ENCODE measurements at places on chromosomes 4 and X.

DNA sequence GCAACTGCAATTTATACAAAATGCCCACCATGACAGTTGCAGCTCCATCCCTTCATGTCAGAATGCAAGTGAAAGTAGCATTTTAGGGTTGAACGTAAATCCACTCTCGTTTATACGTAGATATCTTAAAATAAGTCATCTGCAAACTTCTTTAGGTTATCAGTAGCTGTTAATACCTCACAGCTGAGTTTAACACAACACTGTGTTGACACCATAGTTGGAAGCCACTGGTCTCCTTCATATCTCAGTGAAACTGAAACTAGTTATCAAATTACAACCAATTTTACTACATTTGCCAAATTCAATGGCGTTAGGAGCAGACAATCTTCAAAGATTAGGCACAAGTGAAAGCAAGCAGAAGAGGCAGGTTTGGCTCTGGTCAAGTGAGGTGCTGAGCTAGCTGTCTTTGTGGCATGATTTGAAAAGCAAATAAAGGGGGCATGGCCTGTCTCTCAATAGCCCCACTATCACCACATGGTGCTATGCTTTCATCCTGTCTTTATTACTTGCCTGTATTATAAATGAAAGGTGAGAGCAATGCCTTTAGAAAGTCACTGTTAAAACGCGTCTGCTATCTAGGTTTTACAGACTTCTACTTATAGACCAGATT lies 12.3 kb downstream of the PPP3CA start:
- no peak for DNase-seq

DNA sequence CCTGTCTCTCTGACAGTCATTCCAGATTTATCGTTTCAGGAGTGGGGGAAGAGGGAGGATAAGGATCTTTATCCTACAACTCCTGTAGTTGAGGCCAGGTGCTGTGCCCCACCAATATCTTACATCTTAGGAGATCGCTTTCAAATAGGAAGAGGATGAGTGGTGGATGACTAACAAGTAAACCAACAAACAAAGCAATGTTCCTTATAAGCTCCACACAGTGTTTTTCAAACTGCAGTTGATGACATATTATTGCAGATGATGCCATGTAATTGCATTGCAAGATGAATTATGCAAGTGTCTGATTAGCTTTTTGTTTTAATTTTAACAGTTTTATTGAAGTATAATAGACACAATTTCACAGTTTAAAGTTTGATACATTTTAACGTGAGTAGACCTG lies 35.8 kb upstream of the TMEM164 start:
- no peak for DNase-seq

GRCh38 chrX:30973784-30974427 lies 84.9 kb upstream of the TAB3 start:
- no peak for DNase-seq

GRCh38 chr4:175376287-175376977 lies 435.6 kb downstream of the GPM6A start:
- DNase-seq: no peak

- DNase-seq: no peak
Measured at GRCh38 chr4:180557348-180557747, 1685.9 kb upstream of the TENM3 start.

GRCh38 chr4:89781321-89781720 lies 55.6 kb downstream of the SNCA start:
- no peak for DNase-seq

- no peak for DNase-seq
Measured at GRCh38 chr4:122003335-122003734, 51.5 kb upstream of the TRPC3 start.

DNA sequence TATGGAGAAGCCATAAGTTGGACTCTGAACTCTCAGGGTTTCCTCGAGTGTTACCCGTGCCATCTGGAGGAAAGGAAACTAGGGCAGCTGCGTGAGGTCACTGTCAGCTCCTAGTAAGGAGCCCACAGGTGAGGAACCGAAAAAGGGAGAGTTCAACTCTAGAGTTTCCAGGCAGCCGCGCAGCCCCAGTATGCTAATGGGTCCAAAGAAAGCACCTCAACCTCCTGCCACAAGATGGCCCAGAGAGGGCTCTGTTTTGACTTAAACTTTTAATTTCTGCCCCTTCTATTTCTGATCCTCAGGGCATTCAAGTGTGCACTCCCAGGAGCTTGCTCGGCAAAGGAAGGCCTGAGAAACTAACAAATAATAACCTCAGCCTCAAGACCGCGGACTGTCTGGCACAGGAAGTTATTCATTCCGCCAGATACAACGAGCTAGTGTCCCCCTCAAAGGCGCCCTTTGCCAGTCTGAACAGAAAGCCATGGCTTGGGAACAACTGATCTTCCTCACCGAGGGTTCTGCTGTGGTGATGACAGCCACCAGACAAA lies 13.9 kb downstream of the SCARB2 start:
- DNase-seq: no peak

DNA sequence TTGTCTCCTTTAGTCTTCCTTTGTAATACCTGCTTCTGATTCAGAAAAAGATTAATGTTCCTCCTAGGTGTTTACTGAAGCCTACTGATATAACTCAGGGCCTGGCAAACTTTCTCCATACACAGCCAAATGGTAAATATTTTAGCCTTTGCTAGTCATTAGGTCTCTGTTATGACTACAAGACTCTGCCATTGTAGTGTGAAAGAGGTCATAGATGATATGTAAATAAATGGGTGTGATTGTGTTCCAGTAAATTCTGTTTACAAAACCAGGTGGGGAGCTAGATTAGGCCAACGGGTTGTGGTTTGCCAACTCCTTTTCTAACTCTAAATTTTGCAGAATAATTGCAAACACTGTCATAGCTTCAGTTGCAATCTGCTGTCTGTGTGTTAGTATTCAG lies 568.1 kb upstream of the GNPDA2 start:
- DNase-seq: no peak

DNA sequence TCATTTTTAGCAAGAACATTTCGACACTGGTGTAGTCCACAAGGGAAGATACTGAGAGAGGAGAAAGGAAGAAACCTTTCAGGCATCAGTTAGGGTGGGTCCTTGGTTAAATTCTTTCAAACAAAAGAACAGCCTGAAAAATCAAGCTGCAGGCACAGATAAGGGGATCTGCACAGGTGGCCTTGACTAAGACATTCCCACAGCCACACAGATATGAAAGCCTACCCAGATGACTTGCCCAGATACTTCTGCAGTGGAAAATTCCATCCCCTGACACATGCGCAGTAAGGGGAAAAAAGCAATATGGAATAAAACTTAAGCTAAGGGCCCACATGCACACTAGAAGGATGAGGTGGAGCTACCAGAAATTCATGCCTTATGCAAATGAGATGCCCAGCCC lies 8.9 kb upstream of the TMEM165 start:
- no peak for DNase-seq

DNA sequence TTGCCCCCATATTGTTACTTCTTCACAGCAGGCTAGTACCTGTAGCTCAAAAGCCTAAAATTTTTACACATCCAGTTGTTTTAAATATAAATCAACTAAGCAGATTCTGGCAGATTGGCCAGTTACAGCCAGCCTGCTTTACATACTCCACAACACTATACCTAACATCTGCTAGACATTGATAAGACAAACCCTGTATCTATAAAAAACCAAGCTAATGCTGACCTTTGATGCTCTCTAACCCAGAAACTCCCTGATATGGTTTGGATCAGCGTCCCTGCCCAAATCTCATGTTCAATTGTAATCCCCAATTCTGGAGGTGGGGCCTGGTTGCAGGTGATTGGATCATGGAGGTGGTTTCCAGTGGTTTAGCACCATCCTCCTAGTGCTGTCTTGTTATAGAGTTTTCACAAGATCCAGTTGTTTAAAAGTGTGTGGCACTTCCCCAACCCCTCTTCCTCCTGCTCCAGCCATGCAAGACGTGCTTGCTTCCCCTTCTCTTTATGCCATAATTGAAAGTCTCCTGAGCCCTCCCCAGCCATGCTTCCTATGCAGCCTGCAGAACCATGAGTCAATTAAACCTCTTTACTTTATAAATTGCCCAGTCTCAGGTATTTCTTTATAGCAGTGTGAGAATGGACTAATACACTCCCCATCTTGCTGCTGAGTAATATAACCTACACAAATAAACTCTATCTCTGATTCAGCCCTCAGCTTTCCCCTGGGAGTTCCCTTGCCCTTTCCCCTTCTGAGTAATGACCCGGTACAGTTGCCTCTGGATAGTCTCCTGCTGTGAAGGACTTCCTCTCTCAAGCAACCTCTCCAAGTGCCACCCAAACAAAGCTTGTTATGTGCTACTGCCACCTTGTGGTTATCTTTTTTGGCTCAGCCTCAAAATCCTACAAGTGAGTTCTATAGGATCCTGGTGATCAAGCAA lies 39.6 kb downstream of the ZCCHC13 start:
- no peak for DNase-seq

- DNase-seq: no peak
Measured at GRCh38 chr4:43776371-43776770, 672.2 kb downstream of the KCTD8 start.

DNA sequence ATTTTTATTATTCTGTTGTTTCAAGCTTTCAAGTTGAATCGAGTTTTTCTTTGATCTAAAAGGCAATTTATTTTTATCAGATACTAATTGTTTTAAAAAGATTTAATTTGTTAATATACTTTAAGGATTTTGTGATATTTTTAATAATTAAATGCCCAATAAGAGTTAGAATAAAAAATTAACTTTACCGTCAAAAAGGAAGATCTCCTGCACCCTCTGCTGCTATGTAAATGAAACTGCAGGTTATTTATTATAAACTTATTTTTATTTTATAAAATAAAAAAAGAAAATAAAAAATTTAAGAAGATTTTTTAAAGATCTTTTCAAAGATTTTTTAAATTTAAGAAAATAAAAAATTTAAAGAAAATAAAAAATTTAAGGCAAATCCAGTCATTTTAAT lies 166.1 kb downstream of the CCSER1 start:
- DNase-seq: no peak

- no peak for DNase-seq
Measured at GRCh38 chrX:50586980-50587379, 116.4 kb upstream of the DGKK start.

GRCh38 chr4:169626331-169627282 lies 6.2 kb downstream of the CLCN3 start:
- DNase-seq: no peak

- DNase-seq: no peak
Measured at GRCh38 chrX:134444681-134445080, 15.3 kb upstream of the HPRT1 start.

GRCh38 chrX:69556060-69557011 lies 52.2 kb downstream of the NALF2 start:
- DNase-seq: no peak

DNA sequence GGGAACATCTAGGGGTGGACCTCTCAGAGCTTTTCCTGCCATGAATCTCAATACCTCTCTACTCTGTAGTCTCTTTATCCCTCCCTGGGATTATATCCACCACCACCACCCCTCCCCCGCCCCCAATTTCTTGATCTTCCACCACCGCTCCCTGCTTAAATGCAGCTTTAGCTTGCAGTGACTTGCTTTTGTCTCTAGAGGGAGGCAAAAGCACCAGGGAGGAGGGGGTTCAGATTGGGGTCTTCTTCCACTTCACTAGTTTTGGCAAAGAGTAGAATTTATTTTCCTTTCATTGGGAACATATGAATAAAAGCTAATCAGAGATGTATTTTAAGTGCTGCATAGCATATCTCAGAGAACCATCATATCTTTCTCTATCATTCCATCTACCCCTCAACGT lies 5.5 kb downstream of the ARHGAP36 start:
- no peak for DNase-seq

DNA sequence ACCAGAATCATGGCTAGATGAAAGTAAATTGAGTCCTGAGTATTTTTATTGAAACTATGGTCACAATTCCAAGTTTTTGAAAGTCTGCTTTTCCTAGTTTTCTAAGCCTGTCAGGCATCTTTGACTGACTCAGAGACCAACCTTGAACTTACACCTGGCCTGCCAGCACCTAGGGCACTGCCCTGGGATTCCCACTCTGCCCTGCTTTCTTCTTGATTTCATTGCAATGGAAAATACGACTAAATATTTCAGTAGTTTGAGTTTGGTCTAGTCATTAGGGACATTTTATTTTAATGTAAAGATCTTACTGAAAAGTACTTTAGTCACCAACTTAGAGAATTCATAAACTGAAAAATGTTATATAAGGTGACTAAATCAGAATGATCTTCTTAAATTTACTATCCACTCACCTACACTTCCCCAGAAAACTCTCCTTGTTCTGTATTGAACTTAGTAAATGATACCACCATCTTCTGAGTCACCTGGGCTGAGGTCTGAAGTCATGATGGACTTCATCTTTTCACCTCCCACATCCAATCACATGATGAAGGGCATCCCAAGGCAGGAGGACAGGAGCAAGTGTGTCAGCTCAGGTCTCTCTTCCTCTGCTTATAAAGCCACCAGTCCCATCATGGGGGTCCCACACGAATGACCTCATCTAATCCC lies 11.6 kb upstream of the PYURF start:
- DNase-seq: no peak

DNA sequence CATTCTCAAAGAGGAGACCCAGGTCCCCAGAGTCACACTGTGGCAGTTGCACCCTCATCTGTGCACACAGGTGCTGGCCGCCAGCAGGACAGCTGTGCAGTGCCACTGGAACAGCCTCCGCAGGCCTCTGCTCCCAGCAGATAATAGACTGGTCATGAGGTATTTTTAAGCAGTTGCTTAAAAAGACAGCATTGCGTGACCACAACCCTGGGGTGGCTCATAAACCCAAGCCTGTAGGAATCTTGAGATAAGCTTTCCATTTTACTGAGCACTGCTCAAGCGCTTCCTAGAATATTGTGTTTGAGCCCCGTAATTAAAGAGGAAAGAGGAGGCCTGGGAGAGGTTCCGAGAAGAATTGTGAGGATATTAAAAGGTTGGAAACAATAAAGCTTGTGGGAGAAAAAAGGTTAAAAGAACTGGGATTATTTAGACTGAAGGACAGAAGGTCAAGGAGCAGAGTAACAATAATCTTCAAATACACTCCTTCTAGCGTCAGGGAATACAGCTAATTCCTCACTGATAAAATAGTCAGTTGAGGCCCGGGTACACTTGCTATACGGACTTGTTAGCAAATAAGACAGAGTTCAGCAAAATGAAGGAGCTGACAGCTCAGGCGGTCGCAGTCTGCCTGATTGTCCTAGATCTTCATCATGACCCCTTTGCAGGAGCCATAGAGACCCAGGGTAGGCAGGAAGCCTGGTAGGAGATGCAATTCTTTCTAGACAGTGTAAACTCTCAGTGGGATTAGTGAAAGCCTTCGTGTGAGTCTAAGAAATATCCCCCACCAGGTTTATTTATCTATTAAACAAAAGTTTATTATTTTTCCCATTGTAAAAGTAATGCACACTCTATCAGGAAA lies 86.2 kb upstream of the KIT start:
- no peak for DNase-seq

GRCh38 chr4:183139058-183139750 lies 40.1 kb downstream of the WWC2 start:
- DNase-seq: no peak

- no peak for DNase-seq
Measured at GRCh38 chrX:129145385-129145784, 377.9 kb downstream of the SMARCA1 start.

- no peak for DNase-seq
Measured at GRCh38 chr4:4866866-4867374, 7.5 kb downstream of the MSX1 start.

GRCh38 chr4:189858435-189858834 lies 82.2 kb upstream of the FRG1 start:
- DNase-seq: no peak
